ENCODE measurements at places on chromosomes 12 and 14.

- DNase-seq, result no peak
Observed at GRCh38 chr12:45756666-45757065, 27.2 kb downstream of the ARID2 start.

GRCh38 chr12:11663130-11663529 lies 13.7 kb downstream of the ETV6 start:
- DNase-seq, result no peak

- no peak for DNase-seq
Observed at GRCh38 chr14:20999591-20999990, 498 bp downstream of the SLC39A2 start.

DNA sequence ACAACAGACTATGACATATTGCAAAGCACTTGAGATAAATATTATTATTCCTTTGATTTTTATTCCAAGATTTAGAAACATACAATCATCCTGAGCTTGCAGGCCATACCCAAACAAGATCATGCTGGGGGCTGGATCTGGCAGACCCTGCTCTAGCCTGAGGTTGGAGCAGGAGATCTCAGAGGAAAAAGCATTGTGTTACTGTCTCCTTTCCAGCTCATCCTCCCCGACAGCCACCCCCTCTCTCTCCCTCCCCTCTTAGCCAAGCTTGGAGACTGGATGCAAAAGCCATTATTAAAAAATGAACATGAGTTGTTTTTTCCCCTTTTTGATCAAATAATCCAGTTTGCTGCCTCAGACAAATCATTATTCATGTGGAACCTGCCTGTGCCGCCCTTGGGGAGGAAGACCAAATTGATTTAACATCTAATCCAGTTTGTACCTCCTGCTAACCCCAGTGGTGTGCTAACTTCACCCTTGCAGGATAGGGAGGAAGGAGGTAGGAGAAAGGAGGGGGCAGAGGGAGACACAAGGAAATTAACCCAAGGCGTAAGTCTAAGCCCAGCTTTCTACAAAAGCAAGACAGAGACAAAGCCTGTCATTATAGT lies 565.8 kb upstream of the TBX3 start:
- DNase-seq, result no peak
